ENCODE measurements at places on chromosomes 2 and 18.

DNA sequence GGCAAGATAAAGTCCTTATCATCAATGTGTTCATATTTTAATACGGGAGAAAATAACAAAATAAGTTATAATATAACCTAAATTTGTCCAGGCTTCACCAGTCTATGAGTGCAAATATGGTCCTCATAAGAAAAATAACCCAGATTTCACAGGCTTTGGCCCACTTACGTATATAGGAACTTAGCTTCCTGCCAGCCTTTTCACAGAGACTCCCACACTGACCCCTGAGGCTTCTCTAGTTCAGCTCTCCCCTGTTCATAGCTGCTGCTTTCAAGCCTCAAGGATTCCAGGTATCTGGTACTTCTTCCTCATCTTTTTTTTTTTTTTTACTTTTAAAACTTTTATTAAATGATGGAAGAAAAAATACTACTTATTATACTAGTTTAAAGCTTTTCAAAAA, 74.9 kb upstream of the PELI1 start:
- no peak for DNase-seq

DNA sequence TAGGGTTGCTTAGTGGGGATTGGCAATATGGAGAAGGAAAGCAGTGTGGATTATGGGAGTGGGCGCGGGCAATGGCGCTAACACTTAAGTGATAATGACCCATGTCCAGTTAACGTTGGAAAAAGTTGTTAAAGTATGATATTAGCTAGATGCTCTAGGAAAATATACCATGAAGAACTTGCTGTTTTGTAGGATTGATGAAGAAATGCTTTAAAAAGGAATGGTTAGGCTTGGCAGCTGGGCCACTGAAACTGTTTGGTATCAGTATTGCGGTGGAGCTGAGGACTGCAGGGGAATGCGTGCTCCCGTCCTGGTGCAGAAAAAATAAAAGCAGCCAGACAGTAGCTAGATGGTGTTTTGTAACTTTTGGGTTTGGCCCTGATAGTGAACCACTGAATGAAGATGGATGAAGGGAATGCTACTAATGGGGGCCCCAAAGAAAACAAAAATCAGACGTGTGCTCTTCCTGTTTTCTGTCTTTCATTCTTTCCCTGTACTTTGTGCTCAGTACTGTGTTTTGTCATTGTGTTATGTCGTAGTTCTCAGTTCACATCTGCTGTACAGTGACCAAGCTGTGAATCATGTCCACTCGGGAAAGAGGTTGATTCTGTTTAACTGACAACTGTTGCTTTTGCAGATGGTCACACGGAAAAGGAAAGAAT, 999 bp downstream of the INSIG2 start:
- peak; percentile 42 for DNase-seq

DNA sequence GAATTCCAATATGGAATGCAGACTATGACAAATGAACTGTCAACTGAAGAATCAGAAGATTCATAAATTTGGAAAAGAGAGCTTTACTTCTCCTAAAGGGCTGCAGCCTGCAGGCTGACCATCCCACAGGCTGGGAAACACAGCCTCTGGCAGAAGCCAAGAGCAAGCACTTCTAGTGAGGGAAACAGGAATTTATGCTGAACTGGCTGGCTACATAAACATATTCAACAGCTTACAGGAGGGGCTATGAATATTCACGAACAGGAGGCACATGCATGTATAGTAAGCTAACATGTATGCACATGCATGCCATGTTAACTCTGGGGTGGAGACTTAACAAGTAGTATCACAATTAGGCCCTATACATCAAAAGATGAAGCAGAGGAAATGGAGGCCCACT, 17.6 kb downstream of the HIBCH start:
- DNase-seq = no peak

GRCh38 chr2:7430421-7430868, 513.2 kb downstream of the RNF144A start:
- DNase-seq = peak; percentile 41

DNA sequence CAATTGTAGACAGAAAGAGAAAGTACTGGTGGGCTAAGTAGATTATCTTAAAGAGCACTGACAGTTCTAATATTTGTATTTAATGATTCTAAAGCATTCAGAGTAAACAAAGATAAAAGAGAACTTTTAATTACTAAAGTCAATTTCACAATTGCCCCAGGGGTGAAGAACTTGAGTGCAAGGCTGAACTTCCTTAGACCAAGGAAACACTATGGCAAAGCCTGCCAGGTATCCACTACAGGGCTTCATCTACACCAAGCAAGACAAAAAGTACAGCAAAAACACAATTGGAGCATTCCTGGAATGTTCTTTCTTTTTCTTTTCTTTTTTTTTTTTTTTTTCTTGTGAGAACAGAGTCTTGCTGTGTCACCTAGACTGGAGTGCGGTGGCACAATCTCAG, 46.9 kb upstream of the NDUFV2 start:
- no peak for DNase-seq

DNA sequence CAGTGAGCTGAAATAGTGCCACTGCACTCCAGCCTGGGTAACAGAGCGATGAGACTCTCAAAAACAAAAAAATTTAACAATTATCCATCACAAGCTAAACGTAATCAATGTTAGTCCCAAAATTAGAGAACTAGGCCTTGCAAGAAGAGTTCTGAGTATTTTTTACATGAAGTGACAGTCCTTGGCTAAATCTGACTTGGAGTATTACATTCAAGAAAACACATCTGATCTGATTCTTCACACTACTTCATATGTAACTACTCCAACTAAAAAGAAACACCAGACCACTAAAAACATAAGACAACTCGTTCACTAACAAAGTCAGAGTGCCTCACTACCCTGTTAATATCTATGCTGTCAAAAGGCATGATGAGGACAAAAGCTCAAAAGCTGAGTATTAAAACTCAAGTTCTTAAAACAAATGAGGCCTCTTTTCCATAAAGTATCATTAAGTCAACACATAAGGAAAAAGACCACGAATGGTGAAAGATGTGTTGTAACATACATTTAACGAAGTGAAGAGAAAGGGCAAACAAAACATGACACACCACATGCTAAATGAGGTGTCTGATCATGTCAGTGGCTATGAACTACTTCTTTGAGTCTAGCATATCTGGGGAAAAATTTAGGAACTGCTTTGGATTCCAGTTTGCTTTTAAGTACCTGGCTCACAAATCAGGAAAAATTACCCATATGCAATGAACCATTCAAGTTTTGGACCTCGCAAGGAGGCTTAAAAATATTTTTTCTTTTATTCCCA, 42.4 kb downstream of the TRIP12 start:
- DNase-seq = no peak

GRCh38 chr2:10917927-10918326, 6.2 kb downstream of the KCNF1 start:
- DNase-seq = no peak

DNA sequence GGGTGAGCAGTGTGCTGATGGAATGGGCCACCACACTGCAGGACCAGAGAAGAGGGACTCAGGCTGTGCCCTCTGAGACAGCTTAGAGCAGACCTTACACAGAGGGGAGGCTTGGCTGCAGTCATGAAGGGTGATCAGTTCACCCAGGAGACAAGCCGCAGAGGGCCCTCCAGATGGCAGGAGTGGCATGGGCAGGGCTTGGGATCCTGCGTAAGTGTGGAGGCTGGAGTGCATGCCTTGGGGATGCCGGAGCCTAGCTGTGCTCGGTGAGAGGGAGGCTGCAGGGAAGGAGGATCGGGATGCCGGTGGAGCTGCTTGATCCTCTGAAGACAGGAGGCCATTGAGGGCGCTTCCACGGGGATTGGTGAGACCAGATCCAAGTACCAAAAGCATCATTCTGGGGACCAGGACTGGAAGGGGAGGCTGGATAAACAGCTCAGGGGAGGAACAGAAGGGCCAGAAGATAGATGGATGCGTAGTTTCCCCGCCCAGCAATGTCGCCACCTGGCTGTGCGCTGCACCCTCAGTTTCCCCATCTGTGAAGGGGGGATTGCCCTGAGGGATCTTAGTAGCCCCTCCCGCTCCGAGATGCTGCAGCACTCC, 163.4 kb downstream of the INHBB start:
- DNase-seq = no peak

DNA sequence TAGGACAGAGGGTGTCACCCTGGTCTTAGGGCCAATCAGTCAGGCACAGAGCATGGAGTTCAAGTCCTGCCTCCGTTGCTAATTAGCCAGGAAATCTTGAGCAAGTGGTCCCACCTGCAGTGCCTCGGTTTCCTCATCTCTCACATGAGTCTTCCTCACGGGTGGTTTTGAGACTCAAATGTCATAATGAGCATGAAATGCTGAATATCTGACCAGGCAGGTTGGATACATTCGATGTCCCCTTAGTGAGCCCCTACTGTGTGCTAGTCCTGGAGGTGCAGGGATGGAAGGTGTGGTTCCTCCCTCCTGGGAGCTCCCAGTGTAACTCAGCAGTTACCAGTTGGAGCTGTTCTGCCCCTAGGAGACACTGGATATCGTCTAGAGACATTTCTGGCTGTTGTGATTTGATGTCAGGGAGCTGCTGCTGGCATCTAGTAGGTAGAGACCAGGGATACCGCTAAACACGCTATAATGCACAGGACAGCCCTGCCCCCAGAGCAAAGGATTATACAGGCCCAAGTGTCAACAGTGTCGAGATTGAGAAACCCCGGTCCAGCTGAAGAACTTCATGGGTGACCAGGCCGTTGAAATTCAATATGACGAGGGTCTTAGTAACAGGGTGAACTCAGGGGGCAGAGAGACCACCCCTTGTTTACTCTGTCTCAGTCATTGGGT, 118.5 kb upstream of the TWIST2 start:
- no peak for DNase-seq

DNA sequence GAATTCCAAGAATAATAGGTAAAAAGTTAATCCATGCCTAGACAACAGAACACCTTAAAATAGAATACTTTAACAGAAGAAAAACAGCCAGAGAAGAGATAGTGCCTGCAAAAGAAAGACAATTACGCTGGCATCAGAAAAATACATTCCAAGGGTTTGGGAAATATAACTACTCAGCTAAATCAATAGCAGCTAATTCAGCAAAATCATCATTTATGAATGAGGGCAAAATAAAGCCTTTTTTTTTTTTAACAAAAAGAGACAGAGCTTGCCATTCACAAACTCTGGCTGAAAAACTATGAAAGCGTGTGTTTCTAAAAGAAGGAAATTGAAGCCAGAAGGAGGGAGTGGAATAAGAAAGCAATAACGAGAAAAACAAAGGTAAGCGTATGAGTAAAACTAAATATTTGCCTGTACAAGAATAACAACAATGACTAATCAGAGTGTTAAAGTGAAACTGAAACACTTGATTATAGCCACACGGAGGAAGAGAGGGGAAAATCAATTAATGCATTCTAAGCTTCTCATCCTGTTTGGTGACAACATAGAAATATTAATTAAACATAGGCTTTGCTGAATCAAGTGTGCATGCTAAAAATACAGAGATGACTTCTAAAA, 90.2 kb downstream of the EHD3 start:
- DNase-seq = no peak

GRCh38 chr2:203740871-203741281, 34.4 kb downstream of the CD28 start:
- peak; percentile 55 for DNase-seq

GRCh38 chr2:135999899-136000298, 14.5 kb upstream of the DARS1 start:
- no peak for DNase-seq

DNA sequence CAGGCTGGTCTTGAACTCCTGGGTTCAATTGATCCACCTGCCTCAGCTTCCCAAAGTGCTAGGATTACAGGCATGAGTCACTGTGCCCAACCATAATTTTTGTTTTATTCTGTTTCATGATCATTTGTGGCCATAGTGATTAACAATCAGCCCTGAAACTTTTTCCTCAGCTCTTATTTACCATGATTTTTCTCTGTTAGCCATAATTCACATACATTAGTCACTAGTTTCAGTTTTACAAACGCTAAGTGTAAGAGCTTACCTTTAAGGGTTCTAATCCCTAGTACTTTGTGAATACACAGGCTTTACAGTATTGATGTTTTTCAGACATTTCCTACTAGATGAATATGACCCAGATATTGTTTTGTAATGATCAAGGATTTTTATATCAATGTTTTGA, 216.1 kb downstream of the DPP4 start:
- no peak for DNase-seq

GRCh38 chr2:209463226-209463625, 39.4 kb downstream of the MAP2 start:
- DNase-seq = no peak

GRCh38 chr2:148039783-148040182, 18.9 kb downstream of the MBD5 start:
- no peak for DNase-seq

GRCh38 chr2:213098612-213099011, 52.8 kb downstream of the IKZF2 start:
- no peak for DNase-seq

- no peak for DNase-seq
Measured at GRCh38 chr2:118530976-118531375, 316.5 kb downstream of the EN1 start.

DNA sequence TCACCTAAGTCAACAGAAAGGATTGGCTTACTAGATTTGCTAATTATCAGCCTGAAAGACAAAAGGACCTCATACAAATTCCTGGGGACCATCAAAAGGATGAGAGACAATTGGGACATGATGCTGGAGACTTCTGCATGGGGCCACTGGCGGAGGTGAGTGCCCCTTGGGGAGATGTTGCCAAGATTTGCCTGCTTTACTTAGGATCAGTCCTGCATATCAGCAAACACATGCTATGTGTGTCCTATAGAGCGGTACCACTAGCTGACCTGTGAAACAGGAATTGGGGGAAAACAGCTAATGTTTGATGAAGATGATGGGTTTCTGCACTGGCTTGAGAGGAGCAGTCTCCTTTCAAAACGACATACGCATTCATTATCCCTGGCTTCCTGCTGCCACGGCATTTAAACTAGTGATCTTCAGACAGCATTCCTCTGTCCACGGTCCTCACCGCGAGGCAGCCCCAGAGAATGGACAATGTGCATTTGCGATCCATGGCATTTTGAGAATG, 104.2 kb downstream of the TGIF1 start:
- DNase-seq = no peak
